Sigmoid colon (tissue), 7 donors: ENCODE measurements at places on chromosomes 2 and 18. TPM values are rescaled to one million over a fixed set of nuclear protein-coding genes. Genes with fewer than 3 reads are reported as not detected.

The ECEL1 gene
- total RNA-seq, result 6.1 TPM

The BOLA3 gene
- 41.4 TPM for total RNA-seq

The LINC00305 gene
- total RNA-seq, result not detected

The MEP1B gene
- total RNA-seq, result not detected

The REG1B gene
- not detected for total RNA-seq

The C2orf78 gene
- total RNA-seq, result not detected

The POMC gene
- total RNA-seq, result 19.7 TPM

The SERPINB5 gene
- not detected for total RNA-seq

The CRYGC gene
- total RNA-seq, result not detected

The ACMSD gene
- total RNA-seq, result not detected

The CHRND gene
- not detected for total RNA-seq

The CNGA3 gene
- 5.8 TPM for total RNA-seq

The CAPN13 gene
- not detected for total RNA-seq

The MAL gene
- total RNA-seq, result 11.1 TPM

DNA sequence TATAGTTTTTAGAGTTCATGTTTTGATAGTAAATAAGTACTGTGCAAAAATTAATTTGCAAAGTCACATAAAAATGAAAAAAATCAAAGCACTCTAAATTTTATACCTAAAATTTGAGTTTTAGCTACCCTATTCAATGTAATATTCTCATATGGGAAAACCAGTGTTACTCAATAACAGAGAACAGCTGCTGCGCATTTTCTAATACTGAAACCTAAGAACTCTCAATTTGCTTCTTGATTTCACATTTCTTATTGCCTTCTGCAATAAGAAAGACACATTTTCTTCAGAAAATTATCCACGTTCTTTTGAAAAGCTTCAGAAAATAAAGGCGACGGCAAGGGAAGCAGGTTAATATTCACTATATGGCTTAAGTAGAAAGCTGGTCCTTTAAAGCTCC is 199.1 kb upstream of the CCDC150 start:
- no peak for DNase-seq

- DNase-seq, result no peak
Observed at GRCh38 chr18:72940986-72941385, 73.2 kb upstream of the NETO1 start.

- no peak for DNase-seq
Observed at GRCh38 chr2:8170552-8171327, 511.1 kb upstream of the ID2 start.

DNA sequence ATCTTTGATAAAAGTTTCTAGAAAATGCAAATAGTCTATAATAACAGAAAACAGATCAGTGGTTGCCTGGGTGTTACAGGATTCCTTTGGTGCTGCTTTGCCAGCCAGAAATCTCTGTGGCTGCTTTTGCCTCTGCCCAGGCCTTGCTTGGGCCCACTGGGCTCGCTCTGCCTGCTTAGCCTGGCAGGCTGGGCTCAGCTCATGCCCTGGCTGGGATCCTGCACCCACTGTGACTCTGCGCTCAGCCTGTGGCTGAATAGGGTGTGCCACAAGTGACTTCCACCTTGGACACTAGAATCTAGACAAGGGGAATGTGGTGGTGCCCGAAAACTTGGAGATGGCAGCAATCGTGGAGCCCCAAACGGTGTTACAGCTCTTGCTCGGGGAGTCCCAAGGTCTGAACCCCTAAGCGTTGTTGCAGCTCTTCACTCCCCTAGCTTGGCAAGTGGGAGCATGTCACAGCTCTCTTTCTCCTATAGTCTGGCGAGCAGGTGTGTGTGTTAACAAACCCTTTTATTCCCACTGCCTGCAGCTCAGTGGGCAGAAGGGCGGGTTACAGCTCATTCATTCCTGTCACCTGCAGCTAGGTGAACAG is 50.9 kb downstream of the FBXO48 start:
- no peak for DNase-seq

DNA sequence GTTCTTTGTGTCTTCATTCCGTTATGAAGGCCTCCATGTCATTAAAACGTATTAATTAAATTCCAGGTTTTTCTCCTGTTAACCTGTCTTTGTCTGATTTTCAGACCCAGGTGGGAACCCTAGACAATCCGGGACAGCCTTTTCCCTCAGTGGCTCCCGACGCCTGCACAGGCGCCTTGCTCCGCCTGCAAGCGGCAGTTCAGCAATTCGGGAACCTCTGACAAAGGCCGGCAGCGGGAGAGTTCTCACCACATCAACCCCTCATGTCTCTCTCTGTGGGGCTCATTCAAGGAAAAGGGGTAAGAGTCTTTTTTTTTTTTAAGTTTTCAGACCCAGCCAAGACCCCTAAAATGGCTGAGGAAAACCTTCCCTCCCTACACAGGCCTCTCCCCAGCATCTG is 259.8 kb upstream of the SALL3 start:
- DNase-seq, result peak; percentile 30

GRCh38 chr2:127261804-127262406 is 32.0 kb downstream of the ERCC3 start:
- no peak for DNase-seq

- peak; percentile 76 for DNase-seq
Observed at GRCh38 chr18:75638776-75639471, 211.4 kb upstream of the SMIM21 start.

- no peak for DNase-seq
Observed at GRCh38 chr18:35528749-35529274, 31.1 kb upstream of the INO80C start.

- no peak for DNase-seq
Observed at GRCh38 chr2:38192976-38193375, 117.0 kb upstream of the CYP1B1 start.

GRCh38 chr18:23257686-23258565 is 122.6 kb downstream of the CABLES1 start:
- no peak for DNase-seq

GRCh38 chr18:5066380-5066977 is 130.6 kb downstream of the AKAIN1 start:
- DNase-seq, result no peak

DNA sequence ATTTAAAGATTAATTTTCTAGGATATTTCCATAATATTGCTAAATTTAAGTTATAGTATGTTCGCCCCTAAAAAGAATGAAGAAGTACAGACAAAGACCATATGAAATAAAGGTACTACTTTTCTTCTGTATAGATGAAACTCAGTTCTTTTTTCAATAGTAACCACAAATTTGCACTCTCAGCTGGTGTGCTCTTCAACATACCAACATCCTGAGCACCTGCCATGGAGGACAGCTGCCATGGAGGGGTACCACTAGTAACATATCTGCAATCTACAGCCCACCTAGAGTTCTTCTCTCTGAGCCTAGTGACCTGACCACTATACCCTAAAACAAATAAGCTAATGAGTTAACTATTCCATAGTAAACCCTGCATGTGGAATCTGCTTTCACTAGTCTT is 36.8 kb upstream of the ERCC3 start:
- DNase-seq, result no peak

GRCh38 chr2:44200759-44201158 is 32.1 kb downstream of the PPM1B start:
- DNase-seq, result no peak

- DNase-seq, result no peak
Observed at GRCh38 chr2:190858817-190859216, 21.8 kb upstream of the GLS start.

- no peak for DNase-seq
Observed at GRCh38 chr2:130807659-130808385, 28.9 kb upstream of the ARHGEF4 start.

- peak; percentile 40 for DNase-seq
Observed at GRCh38 chr2:109280804-109281203, 151.8 kb downstream of the SH3RF3 start.

- no peak for DNase-seq
Observed at GRCh38 chr2:37472959-37473358, 128.5 kb downstream of the QPCT start.

DNA sequence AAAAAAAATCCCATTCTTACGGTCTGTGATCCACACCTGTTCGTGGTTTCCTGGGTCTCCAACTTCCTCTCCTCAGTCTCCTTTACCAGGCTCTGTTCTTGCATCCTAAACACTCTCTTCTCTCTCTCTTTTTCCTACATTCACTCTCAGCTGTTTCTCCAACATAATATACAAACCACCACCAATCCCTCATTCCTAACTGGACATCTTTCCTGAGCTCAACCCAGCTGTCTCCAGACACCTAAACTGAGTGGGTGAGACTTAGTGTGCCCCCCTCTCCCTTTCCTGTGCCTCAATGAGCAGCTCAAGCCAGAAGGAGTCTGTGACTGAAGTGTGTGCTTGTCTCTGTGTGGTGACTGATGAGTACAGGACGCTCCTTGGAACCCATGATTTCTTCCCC is 59.4 kb downstream of the LIPG start:
- no peak for DNase-seq

- DNase-seq, result no peak
Observed at GRCh38 chr2:160515120-160515519, 21.5 kb upstream of the RBMS1 start.

DNA sequence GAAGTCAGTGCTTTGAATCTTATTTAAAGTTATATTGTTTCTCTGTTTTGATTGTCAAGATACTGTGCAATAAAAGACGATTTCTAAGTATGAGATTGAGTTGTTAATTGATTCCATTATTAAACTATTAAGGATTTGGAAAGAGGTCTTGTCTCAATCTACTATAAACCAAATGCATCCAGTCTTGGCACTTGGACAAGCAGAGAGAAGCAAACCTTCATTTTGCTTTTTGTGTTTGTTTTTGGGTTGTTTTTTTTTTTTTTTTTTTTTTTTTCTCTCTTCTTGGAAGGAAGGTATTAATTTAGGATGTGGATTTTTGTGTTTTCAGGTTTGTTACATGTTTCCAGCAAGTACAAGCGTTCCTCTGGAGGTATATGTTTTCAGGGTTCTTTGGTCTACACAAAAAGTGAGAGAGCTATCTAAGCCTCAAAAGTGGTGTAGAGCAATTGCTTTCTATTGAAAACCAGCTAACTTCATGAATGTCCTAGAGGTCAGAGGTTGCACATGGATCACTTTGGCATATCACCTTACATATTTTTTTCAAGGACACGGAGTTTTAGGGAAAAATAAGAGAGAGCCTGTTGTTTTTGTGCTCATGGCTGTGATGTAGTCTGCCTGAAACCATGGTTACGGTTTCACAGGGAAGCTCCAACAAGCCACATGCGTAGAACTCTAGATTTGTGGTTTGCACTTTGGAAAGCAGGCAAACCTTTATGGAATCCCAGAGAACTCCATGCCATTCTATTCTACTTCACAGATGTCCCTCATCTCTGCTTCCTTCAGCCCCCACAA is 1.8 kb downstream of the PRKCE start:
- DNase-seq, result no peak

- DNase-seq, result no peak
Observed at GRCh38 chr18:64956465-64956864, 794.3 kb upstream of the CDH7 start.

DNA sequence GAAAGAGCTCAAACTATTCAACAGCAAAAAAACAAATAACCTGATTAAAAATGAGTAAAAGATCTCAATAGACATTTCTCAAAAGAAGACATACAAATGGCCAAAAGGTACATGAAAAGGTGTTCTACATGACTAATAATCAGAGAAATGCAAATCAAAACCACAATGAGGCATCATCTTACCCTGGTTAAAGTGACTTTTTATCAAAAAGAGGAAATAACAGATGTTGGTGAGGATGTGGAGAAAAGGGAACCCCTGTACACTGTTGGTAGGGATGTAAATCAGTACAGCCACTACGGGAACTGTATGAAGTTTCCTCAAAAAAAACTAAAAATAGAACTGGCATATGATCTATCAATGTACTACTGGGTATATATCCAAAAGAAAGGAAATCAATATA is 39.8 kb upstream of the TMEM163 start:
- DNase-seq, result no peak

GRCh38 chr2:131521961-131522781 is 5.5 kb upstream of the CCDC74A start:
- peak; percentile 62 for DNase-seq

DNA sequence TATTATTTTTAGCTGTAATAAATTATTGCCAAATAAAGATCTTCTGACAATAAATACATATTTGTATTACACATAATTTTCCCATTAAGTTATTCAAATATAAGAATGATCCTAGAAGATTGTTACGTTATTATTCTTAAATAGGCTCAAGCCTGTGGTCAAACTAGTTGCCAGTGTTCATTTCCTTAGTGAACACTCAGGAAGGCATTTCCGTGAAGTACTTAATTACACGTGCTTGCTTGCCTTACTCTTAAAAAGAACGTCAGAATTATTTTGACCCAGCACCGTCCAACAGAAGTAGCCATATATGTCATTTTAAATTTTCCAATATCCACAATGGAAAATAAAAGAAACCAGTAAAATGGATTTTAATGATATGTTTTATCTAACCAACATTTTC is 249.8 kb downstream of the TXNL1 start:
- no peak for DNase-seq

DNA sequence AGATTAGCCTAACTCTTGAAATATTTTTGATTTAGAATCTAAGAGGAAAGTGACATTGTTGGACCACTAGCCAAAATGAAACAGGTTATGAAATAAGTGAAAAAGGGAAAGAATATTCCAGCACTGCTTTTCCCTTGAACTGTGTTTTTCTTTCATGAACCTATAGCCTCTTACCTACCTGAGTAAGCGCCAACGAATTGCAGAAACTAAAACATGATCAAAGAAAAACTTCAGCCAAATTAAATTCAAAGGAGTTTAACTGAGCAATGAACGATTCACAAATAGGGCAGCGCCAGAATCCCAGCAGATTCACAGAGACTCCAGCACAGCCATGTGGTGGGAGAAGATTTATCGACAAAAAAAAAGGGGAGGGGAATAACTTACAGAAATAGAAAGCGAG is 518.6 kb downstream of the PIK3C3 start:
- no peak for DNase-seq

DNA sequence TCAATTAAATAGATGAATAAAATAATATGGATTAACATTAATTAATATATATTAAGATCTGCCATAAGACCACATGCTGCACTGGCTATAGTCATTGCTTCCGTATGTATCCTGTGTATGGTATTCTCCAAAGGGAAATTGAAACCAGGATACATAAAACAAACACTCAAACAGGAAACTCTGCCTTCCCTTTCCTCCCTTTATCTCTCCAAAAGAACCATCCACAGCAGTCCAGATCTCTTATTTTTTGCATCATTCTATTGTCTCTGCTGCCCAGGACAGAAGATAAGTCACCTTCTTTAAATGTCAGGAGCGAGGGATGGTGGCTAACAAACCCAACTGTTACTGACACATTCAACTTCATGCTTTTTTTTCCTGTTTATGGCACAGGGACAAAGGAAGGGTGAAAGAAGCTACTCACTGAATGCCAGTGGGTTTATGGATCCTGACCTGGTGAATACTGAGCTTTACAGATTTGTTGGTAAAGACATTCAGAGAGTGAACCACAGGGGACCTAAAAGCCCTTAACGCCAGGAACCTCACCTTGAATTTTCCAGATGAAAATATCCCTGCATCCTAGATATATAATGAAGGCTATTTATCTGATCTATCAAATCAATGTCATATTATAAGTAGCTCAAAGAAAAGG is 67.5 kb downstream of the CSRNP3 start:
- no peak for DNase-seq

- peak; percentile 72 for DNase-seq
Observed at GRCh38 chr2:74181739-74182138, 3.1 kb upstream of the MOB1A start.
